Spinal cord (tissue), 10 donors: ENCODE measurements at places on chromosomes 4 and X. TPM values are rescaled to one million over a fixed set of nuclear protein-coding genes. Genes with fewer than 3 reads are reported as not detected.

GRCh38 chr4:174215961-174216680, 67.3 kb downstream of the FBXO8 start:
- peak; percentile 38 for DNase-seq

DNA sequence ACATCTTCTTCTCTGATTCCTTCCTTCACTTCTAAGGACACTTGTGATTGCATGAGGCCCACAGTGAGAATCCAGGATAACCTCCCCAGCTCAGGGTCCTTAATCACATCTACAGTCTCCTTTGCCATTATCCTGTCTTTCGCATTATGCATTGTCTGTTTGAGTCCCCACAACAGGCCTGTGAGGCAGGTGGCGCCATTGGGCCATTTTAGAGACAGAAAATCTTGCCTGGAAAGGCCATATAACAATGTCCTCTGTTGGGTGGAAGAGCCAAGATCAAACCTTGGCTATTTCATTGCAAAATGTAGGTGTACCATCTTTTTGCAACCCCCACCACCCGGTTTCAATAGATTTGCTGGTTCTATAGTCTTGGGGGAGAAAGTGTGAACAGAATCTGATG, 11.8 kb upstream of the DCUN1D4 start:
- DNase-seq = no peak

DNA sequence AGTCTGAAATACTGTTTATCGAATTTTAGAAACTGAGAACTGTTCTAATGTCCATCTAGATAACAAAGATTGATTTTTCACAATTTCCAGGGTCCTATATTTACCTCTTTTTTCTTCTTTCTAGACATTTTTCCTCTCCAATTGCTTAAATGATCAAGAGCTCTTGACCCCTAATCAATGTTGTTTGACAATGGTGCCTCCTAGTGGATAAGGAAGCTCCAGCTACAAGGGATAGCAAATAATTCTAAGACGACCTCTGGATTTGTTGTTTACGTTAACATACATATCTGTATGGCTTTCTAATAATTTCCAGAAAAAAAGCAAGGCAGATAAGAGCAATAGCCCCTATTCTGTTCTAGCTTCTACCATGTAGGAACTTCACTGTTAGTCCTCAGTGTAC, 35.8 kb downstream of the GPR82 start:
- no peak for DNase-seq

Gene PHEX
- polyA plus RNA-seq = 0.62 TPM

Gene PAGE5
- polyA plus RNA-seq = not detected

Gene MAGEE1
- polyA plus RNA-seq = 45.1 TPM
